Activated CD4-positive, alpha-beta T cell treated with anti-CD3 and anti-CD28 coated beads, Interleukin-2, amount 50 U/mL, for 4 hours (primary cell): ENCODE measurements at places on chromosomes 4 and X.

DNA sequence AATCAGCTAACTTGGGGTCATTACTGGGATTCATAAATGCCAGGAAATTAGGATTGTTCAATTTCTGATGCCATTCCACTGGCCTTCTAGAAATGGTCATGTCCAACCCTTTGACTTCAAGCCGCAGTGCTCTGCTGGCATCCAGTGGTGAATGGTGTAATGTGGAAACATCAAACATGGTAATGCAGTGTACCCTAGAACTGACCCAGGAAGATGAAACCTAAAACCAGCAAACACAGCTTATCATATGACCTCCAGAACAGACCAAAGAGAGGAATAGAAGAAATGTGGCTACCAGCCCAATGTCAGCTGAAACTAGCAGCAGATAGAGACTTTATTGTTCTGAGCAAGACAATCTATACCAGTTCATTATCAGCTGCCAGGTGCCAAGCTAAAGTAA is 13.8 kb downstream of the CXCL13 start:
- DNase-seq, result no peak

GRCh38 chrX:7925867-7926472 is 1.2 kb downstream of the PNPLA4 start:
- peak; percentile 34 for DNase-seq

GRCh38 chrX:45972636-45973035 is 572.6 kb downstream of the ZNF674 start:
- DNase-seq, result no peak

- DNase-seq, result no peak
Measured at GRCh38 chrX:115023811-115024210, 6.4 kb upstream of the IL13RA2 start.

DNA sequence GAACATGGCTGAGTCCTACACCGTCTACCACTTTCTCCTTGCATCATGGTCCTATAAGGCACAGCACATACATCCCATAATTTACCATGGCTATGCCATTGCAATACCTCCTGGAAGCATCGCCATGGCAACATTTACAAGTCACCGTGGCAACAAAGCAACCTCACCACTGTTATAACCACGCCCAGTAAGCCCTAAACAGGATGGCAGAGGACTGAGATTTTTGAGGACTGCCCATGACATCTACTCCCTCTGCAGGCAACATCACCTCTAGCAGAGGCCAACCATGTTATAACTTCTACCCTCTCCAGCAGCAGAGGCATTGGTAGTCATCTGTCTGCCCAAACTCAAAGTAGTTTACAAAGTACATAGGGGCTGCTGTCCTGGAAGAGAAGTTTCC is 29.7 kb downstream of the BCOR start:
- DNase-seq, result no peak

DNA sequence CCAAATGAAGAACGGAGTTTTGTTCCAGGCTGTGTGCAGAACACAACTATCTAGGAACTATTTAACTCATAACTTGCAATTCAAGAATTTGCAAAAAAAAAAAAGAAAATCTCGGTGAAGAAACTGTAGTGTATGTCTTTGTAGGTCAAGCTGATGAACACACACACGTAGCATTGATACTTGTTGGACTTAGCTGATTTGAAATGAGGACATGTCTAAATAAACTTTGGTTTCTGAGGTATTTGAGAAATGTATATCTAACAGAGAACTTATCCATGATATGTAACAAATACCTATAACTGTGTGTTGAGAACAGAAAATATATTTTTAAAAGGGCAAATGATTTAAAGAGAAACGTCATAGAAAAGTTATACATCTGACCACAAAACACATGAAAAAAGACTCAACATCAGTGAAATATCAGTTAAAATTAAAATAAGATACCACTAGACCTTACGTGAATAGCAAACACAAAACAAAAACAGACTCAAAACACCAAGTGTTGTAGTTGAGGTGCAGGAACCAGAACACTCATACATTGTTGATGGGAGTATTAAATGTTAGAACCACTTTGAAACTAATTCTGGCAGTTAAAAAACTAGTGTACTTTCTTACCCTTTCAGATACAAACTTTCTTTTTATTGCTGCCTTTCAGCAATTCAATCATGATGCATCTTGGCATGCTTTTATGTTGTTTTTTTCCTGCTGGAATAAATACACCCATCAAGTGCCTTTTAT is 1535.8 kb upstream of the PCDH10 start:
- DNase-seq, result no peak

DNA sequence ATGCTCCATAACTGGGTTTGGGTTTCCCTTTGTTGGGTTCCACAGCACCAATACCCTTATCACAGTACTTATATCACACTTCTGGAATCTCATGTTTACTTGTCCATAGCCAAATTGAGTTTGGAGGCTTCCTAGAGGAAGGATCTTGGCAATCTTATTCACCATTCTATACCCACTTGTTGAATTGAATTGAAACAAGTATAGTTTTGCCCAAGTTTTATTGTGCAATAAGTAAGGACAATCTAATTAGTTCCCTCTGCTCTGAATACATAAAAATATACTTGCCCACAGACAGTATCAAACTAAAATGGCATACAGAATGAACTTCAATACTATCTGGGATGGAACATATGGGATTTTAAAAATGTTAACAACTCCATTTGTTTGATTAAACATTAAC is 40.3 kb downstream of the SEC31A start:
- DNase-seq, result no peak

GRCh38 chr4:9895333-9895705 is 113.9 kb downstream of the DRD5 start:
- no peak for DNase-seq

GRCh38 chrX:39653691-39654090 is 444.1 kb downstream of the BCOR start:
- no peak for DNase-seq

- DNase-seq, result no peak
Measured at GRCh38 chr4:128384091-128384520, 96.5 kb upstream of the PGRMC2 start.

GRCh38 chrX:132822634-132823012 is 135.8 kb downstream of the HS6ST2 start:
- no peak for DNase-seq

GRCh38 chrX:47168495-47169073 is 23.6 kb downstream of the RBM10 start:
- no peak for DNase-seq

- DNase-seq, result peak; percentile 78
Measured at GRCh38 chrX:119791437-119792231, at the start of gene RPL39. RPL39 (minus strand) TSS chrX:119791630; CDS start chrX:119791576, 54 bp downstream.

DNA sequence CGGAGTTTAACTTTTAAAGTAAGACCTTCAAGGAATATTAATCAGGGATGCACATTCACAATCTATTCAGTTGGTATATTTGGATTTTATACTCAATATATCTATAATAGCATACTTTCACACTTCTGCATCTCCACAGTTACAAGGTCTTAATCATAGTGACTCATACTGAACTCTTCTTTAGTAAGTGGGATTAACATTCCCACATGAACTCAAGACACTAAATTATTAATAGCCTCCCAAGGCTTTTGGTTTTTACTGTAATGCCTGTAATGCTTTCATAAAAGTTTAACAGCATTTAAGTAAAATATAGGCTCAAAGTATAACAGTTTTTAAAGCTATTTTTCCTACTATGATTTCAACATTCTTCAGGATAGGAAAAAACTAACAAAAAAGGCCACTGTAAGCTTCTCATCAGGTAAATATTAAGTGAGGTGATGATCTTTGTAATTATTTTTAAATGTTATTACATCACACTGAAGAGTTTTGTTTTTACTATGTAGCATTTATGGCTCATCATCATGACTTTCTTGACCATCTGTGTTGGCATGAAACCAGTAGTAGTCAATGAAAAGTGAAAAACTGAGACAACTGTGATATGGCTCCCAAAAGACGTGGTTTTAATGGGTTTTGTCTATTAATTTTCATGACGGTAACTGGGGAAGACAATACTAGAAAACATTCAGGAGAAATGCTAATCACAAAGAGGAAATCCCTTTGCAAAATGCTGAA is 91.5 kb upstream of the GALNT7 start:
- no peak for DNase-seq

- no peak for DNase-seq
Measured at GRCh38 chr4:107853444-107854355, 29.0 kb downstream of the SGMS2 start.

DNA sequence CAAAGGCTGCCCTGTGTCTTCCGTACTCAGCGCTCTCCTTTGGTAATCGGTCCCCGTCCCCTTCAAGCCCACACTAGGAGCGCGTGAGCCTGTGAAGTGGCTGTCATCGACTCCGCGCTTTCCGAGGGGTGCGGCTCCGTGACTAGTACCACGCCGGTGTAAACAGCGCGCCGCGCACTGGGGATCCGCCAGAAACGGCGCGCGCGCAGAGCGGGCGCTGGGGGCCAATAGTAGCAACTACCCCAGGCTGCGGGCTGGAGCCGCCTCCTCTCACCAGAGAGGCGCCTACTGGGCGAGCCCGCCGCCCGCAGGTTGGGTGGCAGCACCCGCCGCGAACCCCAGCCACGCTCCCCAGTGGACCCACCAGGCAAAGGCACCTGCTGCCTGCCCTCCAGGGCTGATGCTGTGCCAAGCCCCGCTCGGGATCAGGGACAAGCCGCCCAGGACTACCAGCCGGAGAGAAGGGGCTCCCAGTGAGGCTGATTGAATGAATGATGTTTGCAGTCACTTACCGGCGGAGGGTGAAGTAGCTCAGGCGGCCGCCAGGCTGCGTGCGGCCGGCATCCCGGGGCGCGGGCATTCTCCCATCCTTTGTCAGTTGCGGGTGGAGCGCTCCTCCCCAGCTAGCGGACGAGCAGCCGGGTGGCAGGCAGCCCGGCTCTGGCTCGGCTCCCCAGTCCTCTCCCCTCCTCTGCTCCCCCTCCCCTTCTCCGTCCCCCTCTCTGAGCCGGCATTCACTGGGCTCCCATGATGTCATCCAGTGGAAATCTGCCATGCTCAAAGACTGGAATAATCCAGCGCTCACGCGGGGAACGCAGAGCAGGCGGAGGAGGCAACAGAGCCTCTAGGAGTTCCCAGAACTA is 370.3 kb upstream of the SMIM31 start:
- DNase-seq, result no peak

GRCh38 chrX:91414713-91415112 is 19.9 kb upstream of the PABPC5 start:
- no peak for DNase-seq

DNA sequence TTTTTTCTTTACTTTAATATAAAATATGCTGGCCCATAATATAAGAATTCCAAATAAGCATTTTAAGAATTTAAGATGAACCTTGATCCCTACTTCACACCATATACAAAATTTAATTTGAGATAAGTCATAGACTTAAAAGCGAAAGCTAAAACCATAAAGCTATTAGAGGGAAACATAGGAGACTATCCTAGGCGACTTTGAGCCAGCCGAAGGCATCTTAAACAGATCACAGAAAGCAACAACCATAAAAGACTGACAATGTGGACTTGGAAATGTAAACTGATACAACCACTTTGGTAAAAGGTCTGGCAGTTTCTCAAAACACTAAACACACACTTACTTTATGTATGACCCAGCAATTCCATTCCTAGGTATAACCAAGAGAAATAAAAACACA is 125.0 kb downstream of the EFHC2 start:
- DNase-seq, result no peak

- DNase-seq, result no peak
Measured at GRCh38 chr4:82293304-82293703, 80.5 kb downstream of the HNRNPD start.

DNA sequence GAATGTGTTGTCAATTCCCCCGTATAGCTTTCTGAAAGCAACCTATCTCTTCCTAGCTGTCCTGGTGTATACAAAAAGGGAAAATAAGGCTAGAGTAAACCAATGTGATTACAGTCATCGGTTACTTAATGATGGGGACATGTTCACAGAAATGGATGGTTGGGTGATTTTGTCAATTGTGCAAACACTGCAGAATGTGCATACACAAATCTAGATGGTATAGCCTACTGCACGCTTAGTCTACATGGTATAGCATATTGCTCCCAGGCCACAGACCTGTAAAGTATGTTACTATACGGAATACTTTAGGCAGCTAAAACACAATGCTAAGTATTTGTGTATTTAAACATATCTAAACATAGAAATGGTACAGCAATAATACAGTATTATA is 5.1 kb downstream of the DTHD1 start:
- no peak for DNase-seq

GRCh38 chrX:124341396-124342132 is 4.8 kb upstream of the SH2D1A start:
- DNase-seq, result no peak

GRCh38 chrX:125762954-125763353 is 403.1 kb downstream of the DCAF12L2 start:
- DNase-seq, result no peak

GRCh38 chrX:134115270-134115669 is 121.7 kb upstream of the CCDC160 start:
- DNase-seq, result no peak

DNA sequence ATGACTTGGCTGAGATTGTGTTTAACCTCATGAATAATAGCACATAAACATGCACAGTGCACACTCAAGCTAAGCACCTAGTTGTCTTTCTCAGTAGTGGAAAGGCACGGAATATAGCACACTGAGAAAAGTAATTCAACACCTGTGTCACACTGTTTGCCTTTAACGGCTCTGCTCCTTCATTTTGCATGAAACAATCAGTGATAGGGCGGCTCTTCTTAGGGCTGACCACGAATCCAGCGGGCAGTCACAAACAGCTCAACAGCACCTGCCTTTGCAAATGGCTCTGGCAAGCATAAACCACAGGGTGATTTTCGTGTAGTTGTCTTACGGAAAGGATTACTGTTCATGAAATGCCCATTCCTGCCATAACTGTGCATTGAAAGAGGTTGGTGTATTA is 954.0 kb upstream of the TENM3 start:
- DNase-seq, result no peak

GRCh38 chrX:134907302-134907701 is 83.5 kb upstream of the SMIM10 start:
- DNase-seq, result no peak

GRCh38 chrX:153366119-153366518 is 32.2 kb downstream of the ZNF275 start:
- DNase-seq, result no peak

- no peak for DNase-seq
Measured at GRCh38 chrX:150012647-150013381, 74.5 kb upstream of the EOLA2 start.

GRCh38 chrX:19893727-19894126 is 6.3 kb upstream of the SH3KBP1 start:
- DNase-seq, result no peak

DNA sequence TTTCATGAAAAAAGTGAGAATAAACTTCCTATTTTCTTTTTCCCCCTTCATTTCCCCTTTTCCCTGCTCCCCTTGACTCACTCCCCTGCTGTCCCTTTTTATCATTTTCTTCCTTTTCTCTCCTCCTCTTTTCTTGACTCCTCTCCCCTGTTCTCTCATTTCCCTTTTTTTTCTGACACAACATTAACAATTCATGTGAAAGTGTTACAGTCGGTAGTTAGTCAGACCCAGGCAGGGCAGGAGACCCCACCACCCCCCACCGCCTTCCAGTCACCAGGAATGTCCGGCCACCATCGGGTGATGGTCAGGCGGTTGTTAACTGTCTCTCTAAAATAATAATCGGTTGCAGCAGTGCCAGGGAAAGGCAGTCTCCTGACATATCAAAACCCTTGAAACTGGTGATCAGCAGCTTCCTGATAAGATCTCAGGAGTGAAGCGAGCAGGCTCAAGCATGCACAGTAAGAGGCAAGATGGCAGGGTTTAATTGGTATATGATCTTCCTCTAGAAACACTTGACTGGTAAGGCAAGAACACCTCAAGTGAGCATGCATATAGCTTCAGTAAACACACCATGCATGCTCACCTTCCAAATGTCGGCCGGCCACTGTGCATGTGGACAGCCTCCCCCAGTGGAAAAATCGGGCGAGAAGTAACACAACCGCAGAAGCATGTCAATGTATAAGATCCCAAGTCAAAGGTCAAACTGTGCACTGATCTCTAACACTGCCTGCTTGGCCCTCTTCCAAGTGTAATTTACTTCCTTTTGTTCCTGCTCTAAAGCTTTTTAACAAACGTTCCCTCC is 191.4 kb downstream of the NDST4 start:
- no peak for DNase-seq
